Naive thymus-derived CD4-positive, alpha-beta T cell (primary cell): ENCODE measurements at places on chromosomes 4 and X. TPM values are rescaled to one million over a fixed set of nuclear protein-coding genes. Genes with fewer than 3 reads are reported as not detected.

- no peak for DNase-seq
- H3K4me1 ChIP-seq, result no peaks in the 10 kb centered on the region
- no peaks in the 10 kb centered on the region for H3K27me3 ChIP-seq
- H3K36me3 ChIP-seq, result no peaks in the 10 kb centered on the region
- H3K27ac ChIP-seq, result no peak overlapping the region
- H3K4me3 ChIP-seq, result no peak overlapping the region
Measured at GRCh38 chrX:153245288-153245731, 66.2 kb downstream of the MAGEA1 start.

GRCh38 chr4:17055788-17056187, 157.3 kb upstream of the LDB2 start:
- no peak for DNase-seq
- H3K36me3 ChIP-seq, result no peaks in the 10 kb centered on the region
- H3K27me3 ChIP-seq, result no peaks in the 10 kb centered on the region
- H3K4me3 ChIP-seq, result no peak overlapping the region

DNA sequence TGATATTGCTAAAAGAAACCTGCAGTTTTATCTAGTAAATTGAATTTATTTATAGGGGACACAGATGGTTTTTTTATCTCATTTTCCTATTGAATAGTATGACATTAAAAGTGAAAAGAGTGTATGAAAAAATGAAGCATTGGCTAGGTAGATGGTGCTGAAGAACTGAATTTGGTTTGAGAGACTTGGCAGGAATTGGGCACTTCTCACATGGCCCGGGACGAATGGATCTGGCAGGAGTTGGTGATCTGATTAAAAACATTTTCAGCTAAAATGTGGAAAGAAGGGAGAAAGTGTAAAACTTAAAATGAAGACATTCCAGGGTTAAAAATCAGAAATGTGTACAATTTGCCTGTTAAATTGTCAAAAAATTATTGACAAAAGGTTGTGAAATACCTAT, 1088.5 kb upstream of the PABPC4L start:
- H3K4me1 ChIP-seq, result no peaks in the 10 kb centered on the region
- no peaks in the 10 kb centered on the region for H3K36me3 ChIP-seq
- no peak for DNase-seq
- no peak overlapping the region for H3K4me3 ChIP-seq
- no peaks in the 10 kb centered on the region for H3K27me3 ChIP-seq

DNA sequence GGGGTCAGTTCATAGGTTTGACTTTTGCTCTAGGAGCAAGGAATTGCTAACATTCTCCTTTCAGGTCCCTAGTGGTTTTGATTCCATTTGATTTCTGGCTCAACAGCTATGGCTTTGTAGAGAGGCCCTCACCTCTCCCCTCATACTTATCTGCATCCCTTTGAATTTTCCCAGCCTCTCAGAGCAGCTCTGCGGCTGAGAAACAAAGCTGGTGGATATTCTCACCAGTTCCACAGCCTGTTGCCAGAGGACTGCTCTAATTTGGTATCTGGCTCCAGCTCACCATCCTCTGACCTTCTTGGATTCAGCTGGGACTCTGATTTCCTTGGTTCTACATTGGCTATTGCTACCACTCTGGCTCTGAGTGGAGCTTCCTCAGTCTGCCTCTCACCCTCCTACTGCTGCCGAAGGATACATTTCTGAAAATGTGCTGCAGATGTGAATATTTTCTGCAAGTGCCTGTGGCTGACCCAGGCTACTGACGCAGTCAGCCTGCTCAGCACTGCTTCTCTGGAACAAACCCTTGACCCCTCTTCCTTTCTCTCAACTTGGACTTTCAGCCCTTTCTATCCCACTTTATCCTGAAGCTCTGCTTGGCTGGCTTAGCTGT, 110.9 kb upstream of the ENPEP start:
- H3K27ac ChIP-seq, result no peak overlapping the region
- no peaks in the 10 kb centered on the region for H3K27me3 ChIP-seq
- no peaks in the 10 kb centered on the region for H3K36me3 ChIP-seq
- no peak overlapping the region for H3K4me3 ChIP-seq

DNA sequence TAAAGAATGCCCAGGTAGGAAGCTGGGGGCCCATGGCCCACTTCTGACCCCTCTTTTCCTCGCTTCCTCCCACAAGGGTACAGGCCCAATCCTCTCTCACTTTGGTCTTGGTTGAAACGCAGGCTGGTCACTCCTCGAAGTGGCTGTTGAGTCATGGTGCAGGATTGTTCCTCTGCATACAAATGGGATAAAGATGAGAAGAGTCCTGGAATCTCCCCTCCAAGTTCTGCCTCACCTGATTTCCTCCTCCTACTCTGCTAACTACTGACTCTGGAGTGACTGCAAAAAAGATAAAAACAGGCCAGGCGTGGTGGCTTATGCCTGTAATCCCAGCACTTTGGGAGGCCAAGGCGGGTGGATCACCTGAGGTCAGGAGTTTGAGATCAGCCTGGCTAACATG, 1.7 kb downstream of the WDR45 start:
- peaks cover 4% of the 10 kb centered on the region for H3K4me1 ChIP-seq
- no peaks in the 10 kb centered on the region for H3K27me3 ChIP-seq
- DNase-seq, result no peak
- H3K36me3 ChIP-seq, result no peaks in the 10 kb centered on the region

- H3K4me1 ChIP-seq, result no peaks in the 10 kb centered on the region
- H3K4me3 ChIP-seq, result no peak overlapping the region
- no peak overlapping the region for H3K27ac ChIP-seq
- DNase-seq, result no peak
Measured at GRCh38 chr4:140595065-140595464, 26.3 kb upstream of the UCP1 start.

GRCh38 chr4:79613269-79613935, 205.4 kb upstream of the GK2 start:
- no peak overlapping the region for H3K4me3 ChIP-seq
- no peaks in the 10 kb centered on the region for H3K4me1 ChIP-seq
- DNase-seq, result no peak
- no peaks in the 10 kb centered on the region for H3K36me3 ChIP-seq

MTMR8 gene
- total RNA-seq, result 9.2 TPM

H2BW1 gene
- total RNA-seq, result not detected

CTAG1B gene
- not detected for total RNA-seq
